CD4-positive, alpha-beta T cell treated with Interleukin-6 at 100 ng/mL for 8 hours (primary cell): ENCODE measurements at places on chromosomes 2 and 18.
A peak's percentile ranks its signal among the peaks of the same experiment; 100 is the strongest.

DNA sequence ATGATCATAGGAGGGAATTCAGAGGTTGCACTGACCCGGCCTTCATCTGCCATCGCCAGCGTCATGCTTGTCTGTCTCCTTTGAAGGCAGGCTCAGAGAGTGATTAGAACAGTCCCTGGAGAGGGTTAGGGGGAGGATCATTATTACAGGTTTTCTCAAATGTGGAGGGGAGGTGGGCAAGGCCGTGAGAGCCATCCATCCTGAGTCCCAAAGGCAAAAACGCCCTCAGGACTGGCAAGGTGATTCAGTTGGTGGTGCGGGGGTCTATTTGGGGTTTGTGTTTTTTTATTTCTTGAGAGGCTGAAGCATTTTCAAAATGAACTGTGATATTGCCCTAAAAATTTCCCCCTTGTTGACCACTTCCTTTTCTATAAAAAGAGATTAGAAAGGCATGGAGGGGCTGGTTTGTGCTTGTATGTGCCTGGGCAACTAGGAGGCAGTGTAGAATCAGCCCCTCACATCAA is 39.3 kb upstream of the GYPC start:
- DNase-seq: no peak

- no peak for DNase-seq
These were observed 26.5 kb downstream of the NFATC1 start for GRCh38 chr18:79422022-79422782.

DNA sequence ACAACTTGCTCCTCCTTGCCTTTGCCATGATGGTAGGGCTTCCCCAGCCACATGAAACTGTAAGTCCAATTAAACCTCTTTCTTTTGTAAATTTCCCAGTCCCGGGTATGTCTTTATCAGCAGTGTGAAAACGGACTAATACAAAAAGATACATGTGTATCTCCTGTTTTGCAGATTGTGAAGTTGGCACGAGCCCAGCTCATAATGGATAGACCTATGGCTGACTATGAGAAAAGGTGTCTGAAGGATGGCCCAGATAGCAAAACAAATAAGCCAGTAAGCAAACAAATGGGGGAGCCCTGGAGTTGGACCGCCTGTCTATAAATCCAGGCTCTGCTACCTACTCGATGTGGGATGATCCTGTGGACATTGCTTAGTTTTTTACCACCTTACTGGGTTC is 15.5 kb upstream of the PRKCE start:
- no peak for DNase-seq

GRCh38 chr2:101729521-101730190 is 32.1 kb downstream of the MAP4K4 start:
- peak; percentile 50 for DNase-seq

- DNase-seq: no peak
These were observed 45.9 kb downstream of the RPIA start for GRCh38 chr2:88737385-88737784.
